Activated T-cell treated with anti-CD3 and anti-CD28 coated beads, Interleukin-2, amount 50 U/mL, for 4 hours (primary cell): ENCODE measurements at places on chromosomes 6 and 20. TPM values are rescaled to one million over a fixed set of nuclear protein-coding genes. Genes with fewer than 3 reads are reported as not detected.

Gene PBOV1
- not detected for total RNA-seq

DNA sequence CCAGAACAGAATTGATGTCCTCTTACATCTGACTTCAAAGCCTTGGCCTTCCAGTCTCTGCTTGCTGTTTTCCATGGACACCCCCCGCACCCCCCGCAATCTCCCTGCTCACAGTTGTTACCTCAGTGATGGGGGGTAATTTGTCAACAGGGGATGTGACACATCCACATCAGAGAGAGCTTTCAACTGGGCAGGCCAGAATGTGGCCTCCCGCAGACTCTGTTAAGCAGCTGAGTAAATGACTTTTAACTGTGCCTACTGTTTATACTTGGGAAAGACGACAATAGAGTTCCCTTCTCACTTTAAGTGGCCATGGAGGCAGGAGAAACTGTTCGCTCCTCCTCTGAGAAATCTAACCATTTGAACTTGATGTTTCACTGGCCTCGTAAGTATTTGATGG is 51.0 kb downstream of the TXNDC5 start:
- DNase-seq, result no peak

DNA sequence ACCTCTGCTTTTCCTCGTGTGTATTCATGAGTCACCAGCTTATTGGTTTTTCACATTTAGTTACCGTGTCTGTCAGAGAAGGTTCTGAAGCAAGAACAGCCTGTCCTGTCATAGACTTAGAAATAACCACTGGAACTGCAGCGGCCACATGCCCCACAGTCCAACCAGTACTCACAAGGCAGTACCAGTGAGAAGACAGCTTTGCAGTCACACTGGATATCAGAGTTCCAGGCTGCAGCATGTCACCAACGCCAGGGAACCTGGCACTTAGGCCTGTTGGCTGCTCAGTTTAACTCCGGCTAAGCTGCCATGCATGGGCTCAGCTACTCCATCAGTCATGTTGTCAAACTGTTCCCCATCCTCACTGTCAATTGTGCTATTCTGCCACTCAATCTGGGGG is 40.1 kb downstream of the ADNP start:
- DNase-seq, result no peak

DNA sequence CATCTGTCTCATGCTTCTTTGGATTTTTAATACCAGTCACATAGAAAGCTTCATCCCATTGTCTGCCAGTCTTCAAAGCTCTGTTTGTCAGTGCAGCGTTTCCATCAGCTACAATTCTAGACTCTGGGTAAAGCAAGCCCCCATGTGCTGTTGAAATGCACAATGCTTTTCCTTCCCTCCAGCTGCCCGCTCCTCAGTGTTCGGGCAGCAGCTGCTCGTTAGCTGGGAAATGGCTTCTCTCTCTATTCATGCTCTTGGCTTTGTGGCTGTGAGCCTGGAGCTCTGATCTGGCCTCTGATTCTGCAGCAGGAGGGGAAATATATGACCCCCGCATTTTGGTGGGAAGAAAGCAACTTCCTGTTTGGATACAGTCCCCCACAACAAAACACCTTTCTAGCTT is 213.0 kb upstream of the CDYL start:
- no peak for DNase-seq

DNA sequence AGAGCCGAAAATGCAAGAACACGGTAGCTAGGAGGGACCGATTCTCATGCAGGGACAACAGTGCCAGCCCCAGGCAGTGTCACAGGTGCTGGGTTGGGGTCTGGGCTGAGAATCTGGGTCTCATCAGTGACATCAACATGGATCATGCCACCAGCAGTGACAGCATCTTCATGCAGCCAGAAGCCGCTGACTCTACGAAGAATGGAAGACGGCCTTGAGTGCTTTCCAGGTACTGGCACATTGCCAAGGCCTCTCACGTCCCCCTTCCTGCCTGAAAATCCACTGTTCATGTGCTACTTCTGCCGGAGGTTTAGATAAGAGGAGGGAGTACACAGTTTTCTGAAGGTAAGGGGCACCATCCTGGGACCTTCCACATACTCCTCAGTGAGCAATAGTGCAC is 141.1 kb upstream of the FOXQ1 start:
- no peak for DNase-seq

- no peak for DNase-seq
Measured at GRCh38 chr20:4216142-4216735, 200.9 kb upstream of the RNF24 start.
